NCI-H1436 treated with DMSO at 0.1 percent for 48 hours (cell line): ENCODE measurements at places on chromosomes 7 and 10.

GRCh38 chr10:97898429-97898828 lies 48.8 kb downstream of the GOLGA7B start:
- DNase-seq: no peak

DNA sequence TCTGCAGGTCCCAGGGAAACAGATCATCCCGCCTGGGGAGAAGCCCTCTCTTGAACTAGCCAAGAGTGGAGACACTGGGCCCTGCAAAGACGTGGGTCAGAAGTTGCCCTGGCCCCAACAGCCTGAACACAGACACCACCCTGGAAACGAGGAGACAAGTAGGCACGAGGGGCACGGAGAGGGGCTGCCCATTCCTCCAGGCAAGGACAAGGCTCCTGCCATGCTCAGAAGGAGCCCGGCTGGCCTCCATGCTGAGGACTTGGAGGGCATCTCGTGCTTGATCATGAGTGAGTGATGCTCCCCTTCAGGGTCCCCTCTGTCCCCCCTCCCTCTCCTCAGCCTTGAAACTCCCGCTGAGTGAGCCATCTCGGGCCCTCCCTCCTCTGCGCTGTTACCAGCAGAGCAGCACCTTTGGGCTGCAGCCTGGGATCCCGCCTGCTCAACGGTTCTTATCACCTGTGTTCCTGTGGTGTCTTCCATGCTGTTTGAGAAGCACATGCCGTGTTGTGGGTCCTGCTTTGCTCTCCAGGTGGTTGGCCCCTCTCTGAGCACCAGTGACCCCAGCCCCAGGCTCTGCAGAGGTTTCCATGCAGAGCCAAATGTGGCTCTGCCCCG lies 544.3 kb downstream of the TCERG1L start:
- no peak for DNase-seq

DNA sequence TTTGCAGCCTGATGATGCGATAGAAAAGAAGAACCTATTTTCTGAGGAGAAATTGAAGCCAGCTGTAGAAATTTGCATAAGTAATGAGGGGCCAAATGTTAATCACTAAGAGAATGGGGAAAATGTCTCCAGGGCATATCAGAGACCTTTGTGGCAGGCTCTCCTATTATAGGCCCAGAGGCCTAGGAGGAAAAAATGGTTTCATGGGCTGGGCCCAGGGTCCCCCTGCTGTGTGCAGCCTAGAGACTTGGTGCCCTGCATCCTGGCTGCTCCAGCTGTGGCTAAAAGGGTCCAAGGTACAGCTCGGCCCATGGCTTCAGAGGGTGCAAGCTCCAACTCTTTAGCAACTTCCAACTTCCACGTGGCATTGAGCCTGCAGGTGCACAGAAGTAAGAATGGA lies 123.4 kb downstream of the STK31 start:
- no peak for DNase-seq

GRCh38 chr10:19302117-19302516 lies 253.5 kb downstream of the MALRD1 start:
- DNase-seq: no peak

DNA sequence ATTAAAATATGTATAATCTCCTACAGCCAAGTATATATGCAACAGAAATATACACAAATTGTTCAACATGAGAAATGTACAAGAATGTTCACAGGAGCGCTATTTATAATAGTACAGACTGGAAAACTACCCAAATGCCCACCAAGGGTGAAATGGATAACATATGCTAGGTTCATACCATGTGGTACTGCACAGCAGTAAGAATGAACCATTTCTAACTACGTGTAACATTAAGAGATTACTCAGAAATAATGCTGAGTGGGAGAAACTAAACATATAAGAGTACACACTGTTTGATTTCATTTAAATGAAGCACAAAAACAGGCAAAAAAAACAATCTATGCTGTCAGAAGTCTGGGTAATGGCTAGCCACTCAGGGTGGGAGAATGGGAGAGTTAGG lies 45.8 kb downstream of the RNLS start:
- no peak for DNase-seq

DNA sequence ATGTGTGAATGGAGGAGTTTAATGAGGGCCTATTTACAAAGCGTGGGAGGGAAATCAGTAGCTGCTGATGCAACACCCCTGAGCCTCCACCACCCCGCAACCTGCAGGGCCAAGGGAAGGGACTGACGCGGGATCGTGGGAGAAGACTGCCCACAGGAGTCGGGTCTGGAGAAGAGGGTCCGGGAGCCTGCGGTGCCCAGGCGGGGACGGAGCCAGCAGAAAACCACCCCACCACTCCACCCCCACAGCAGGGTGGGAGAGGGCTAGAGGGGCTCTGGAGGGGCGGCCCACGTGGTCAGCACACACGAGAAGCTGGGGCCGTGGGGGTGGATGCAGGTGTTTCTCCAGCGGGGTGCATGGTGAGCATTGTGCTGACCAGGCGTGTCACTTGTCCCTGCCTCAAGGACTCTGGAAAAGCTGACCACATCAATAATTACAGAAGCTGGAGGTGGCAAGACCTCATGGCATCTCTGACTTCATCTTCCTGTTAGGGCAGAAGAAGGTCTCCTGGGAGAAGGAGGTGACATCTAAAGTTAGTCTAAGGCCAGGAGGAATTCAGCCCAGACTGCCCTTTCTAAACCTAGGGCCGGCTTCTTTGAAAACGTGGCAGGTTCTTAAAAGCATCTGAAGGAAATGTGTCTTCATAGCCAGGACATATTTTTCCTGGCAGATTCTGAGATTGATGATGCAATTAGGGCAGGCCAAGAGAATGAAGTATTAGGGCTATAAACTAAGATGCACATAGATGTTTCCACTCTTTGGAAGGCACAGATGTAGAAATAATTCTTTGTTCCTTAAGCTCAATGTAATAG lies 150.9 kb downstream of the RGS10 start:
- no peak for DNase-seq

DNA sequence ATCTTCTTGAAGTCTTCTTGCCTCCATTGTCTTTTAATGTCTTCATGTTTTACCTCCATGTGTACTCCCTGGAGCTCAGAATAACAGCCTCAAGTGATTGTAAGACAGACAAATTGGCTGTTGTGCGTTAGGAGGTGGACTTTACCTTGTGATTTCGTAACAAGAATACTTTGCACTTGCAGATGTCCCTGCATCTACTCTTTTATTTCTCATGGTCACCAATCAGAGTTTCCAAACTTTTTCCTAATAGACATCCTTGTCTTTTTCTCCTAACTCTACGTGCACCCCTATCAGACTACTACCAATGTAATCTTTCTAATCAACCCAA lies 172.3 kb downstream of the NRP1 start:
- DNase-seq: no peak

- DNase-seq: no peak
Observed at GRCh38 chr10:60717852-60718251, 60.4 kb upstream of the CDK1 start.

DNA sequence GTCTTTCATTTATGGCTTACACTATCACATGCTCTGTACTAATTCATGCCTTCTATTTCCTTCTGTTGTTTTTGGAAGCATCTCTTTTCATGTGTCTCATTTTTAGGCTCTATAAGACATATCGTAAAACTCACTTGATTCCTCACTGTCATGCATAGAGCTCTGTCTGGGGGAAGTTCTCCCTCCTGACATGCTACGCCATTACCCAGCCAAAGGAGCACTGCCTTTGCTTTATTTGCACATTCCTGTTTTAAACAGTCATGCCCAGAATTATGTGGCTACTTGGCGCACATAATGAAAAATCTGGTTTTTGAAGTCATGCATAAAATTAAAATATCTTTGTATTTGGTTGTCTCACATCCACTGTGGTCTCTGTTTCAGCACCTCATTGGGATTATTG lies 17.6 kb upstream of the AKR1C3 start:
- DNase-seq: no peak

DNA sequence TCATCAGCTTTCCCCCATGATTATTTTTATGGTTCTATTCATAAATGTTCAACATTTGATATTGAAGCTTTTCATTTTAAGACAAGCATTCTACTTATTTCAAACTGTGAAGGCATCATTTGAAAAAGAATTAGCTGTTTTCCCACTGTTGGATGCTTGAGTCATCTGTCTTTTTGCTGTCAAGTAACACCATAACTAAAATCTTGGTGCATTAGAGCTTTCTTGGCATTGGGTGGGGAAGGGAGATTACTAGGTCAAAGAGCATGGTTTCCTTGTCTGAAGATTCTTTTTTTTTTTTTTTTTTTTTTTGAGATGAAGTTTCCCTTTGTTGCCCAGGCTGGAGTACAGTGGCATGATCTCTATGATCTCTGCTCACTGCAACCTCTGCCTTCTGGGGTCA lies 68.5 kb downstream of the CTBP2 start:
- DNase-seq: no peak

- DNase-seq: no peak
Observed at GRCh38 chr10:31593124-31593523, 274.1 kb downstream of the ZEB1 start.

DNA sequence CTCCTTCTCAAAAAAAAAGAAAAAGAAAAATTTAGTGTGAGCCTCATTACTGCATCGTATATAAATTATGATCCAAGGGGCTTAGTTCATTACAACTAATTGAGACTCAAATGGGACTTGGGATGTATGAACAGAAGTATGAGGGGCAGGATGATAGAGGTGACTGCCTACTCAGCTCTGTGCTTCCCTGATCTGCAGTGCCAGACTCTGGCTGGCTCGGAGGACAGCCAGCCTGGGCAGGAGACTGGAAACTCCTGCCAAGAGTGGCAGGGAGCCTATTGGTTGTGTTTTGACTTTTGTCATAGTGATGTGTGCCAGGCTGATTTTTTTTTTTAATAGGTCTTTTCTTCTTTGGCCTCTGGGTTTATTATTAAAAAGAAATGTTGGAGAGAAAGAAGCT lies 73.8 kb upstream of the GTF2IRD1 start:
- DNase-seq: no peak

DNA sequence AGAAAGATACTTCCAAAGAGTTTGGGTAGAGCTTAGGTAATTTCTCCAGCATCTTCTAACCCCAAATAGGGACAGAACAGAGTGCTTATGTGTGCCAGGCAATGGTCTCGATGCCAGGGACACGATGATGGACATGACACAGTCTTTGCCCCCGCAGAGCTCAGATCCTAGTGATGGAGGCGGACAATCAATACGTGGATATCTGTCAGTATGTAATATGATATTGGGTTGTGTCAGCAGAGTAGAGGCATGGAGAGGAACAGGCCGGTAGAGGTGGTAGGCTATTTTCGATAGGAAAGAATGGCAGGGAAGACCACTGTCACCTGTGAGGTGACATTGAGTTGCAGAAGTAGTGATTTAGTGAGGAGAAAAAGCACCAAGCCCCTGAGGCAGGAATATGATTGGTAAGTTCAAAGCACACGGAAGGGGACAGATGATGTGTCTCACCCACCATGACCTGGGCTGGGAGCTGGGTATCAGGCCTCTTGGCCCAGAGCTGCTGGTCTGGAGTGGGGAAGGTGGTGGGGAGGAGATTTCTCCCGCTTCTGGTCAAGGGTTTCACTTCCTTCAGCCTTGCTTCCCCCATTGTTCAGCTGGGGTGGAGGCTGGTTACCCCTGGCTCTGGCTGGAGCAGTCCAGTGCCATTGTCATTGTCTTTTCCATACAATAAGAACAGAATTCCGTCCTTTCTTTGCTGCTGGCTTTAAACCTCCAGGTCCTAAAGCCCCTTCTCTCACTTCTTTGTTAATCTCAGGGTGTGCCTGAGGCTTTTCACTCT lies 36.0 kb upstream of the SRGN start:
- no peak for DNase-seq

GRCh38 chr10:14535457-14536130 lies 204.9 kb upstream of the FRMD4A start:
- DNase-seq: no peak

GRCh38 chr10:100509241-100509840 lies 10.3 kb downstream of the SEC31B start:
- no peak for DNase-seq

DNA sequence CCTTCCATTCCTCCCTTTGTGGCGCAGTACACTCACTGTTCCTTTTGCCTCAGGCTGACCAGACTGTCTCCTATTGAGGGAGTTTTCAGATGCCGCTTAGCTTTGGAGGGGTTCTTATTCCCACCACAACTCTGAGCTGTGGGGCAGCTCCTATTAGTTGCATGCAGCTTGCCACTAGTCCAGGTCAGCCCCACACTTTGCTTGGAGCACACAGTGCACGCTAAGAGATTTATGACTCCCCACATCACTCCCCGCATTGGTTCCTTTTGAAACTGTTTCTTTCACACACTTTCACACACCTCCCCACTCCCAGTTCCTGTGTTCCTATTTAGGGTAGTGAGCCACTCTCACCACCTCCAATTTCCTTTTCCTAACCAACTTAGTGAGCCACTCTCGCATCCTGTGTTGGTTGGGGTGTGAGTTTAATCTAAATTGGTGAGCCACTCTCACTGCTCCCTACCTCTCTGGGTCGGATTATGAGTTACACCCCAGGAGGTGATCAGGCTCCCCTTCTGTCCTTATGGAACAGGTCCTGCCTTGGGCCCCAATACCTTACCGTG lies 10.4 kb upstream of the ZNF485 start:
- no peak for DNase-seq

DNA sequence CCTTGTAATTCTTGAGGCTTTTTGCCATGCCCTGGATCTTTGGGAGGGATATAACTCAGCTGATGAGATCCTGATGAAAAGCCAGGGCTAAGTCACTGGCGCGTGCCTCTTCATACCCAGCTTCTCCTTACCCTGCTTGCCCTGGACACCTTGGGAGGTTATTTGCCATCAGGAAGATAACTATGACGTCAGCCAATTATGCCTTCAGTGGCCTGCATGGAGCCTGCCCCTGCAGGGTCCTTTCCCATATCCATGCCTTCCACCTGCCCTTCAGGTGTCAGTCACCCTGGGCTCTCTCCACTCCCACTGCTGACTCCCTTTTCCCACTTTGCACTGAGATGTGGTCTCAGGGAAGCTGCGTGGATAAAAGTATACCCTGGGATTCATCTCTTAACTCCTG lies 520.1 kb downstream of the SORCS3 start:
- no peak for DNase-seq

DNA sequence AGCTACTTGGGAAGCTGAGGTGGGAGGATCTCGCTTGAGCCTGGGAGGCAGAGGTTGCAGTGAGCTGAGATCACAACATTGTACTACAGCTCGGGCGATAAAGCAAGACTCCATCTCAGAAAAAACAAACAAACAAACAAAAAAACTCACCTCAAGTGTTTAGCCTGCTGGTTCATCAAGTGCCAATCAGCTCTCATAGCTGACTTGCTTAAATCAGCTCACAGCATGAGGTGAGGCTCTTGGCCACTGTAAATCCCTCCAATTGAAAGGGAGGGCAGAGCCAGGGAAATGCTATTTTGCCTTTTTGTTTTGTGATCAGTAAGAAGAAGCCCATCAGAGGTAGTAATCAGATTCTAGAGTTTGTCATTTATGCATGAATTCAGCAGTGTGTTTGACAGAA lies 112.3 kb downstream of the RAB11FIP2 start:
- no peak for DNase-seq

GRCh38 chr7:1234881-1235500 lies 2.3 kb downstream of the UNCX start:
- no peak for DNase-seq
